T-helper 17 cell (primary cell): ENCODE measurements at places on chromosomes 16 and 17.

GRCh38 chr16:4826526-4826925, 20.6 kb downstream of the GLYR1 start:
- DNase-seq = no peak

- DNase-seq = peak; percentile 87
Measured at GRCh38 chr16:67968400-67969253, at the start of gene SLC12A4. Gene SLC12A4 (minus strand): TSS chr16:67968637. CDS start chr16:67968553, 84 bp downstream.

- DNase-seq = no peak
Measured at GRCh38 chr17:4938688-4939545, 929 bp downstream of the SLC25A11 start.

- no peak for DNase-seq
Measured at GRCh38 chr17:77556383-77557061, 402.0 kb upstream of the TNRC6C start.

DNA sequence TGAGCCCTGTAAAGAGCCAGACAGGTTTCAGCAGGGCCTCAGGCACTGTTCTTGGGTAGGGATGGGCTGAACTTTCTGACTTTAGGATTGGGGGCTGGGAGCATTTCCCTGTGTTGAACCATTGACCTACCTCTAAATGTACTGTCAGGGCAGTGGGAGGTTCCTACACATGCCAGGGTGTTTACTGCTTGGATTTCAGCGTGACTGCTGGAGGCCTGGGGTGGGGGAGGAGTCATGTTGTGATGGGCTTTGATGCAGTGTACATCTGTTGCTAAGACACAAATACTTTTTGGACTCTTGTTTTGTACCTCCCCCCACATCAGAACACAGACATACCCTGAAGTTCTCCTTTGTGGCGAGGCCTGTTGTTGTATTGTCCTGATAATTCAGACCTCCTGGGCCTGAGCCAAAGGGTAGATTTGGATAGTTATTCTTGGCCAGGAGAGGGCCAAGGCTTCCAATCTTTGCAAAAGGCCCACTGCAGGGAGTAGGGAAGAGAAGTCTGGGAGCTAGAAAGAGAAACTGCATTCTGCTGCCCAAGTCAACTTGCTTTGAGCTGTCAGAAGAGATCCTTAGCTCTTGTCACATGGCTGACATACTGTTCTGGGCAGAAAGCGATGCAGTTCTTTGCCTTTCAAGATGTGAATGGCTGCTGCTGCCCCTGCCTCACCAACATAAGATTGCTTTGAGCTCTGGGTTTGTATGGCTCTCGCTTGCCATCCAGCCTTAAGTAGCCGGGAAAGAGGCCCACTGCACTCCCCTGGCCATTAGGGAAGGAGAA, 3.7 kb downstream of the NFE2L1 start:
- DNase-seq = no peak

DNA sequence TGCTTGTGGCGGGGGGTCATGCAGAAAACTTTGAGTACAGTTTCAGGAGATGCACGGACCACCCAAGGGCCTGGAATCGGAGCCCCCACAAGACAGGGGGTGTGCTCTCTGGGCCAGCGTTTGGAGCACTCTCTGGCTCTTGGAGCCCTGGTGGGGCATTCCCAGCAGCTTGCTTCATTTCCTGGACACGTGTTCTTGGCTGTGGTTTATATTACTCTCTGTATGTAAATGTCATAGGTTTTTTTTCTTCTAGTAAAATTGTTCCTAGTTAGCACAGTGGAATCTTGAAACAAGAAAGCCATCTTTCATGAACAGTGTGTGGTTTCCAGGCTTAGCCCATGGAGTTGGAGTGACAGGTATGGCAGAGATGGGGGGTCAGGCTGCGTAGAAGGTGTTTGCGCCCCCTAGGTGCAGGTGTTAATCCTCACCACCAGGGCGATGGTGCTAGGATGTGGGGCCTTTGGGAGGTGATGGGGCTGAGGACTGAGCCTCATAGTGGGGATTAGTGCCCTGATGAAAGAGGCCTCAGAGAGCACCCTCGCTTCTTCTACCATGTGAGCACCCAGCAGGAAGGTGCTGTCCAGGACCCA, 79.8 kb downstream of the JPH3 start:
- no peak for DNase-seq

GRCh38 chr17:32503251-32504165, 16.7 kb downstream of the CDK5R1 start:
- DNase-seq = no peak

GRCh38 chr16:75647112-75647491, 363 bp downstream of the KARS1 start:
- DNase-seq = no peak

- DNase-seq = no peak
Measured at GRCh38 chr17:31492206-31492605, 100.7 kb downstream of the RAB11FIP4 start.

GRCh38 chr17:82065638-82066303, at the start of gene DUS1L:
Gene DUS1L (minus strand): TSS chr17:82065804. CDS start chr17:82065059, 745 bp downstream.
- peak; percentile 74 for DNase-seq

DNA sequence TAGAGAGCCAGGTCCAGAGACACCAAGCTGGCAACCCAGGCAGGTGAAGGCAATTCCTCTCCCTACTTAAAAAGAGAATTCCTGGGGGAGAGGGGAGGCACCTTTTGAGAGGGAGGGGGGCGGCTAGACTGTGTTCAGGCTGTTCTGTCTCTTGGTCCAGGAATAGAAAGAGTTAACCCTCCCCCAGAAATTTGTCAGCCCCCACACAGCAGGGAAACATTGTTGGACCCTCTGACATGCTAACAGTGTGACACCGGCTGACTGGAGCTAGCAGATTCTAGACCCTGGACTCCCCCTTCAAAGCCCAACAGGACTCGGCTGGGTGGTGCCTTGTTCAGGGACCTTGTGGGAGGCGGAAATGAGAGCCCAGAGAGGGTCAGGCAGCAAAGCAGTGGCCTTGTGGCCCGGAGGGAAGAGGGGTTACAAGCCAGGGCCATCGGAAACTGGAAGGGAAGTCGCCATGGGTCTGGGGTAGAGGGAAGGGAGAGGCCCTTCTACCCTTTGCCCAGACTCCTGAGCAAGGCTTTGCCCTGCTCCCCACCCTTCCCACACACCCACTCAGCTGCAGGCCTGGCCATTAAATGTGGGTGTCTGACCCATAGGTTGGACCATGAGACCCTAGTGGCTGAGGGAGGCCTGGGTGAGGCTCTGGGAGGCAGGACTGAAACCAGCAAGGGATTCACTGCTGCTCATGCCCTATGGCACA, 44.6 kb downstream of the RAI1 start:
- no peak for DNase-seq

DNA sequence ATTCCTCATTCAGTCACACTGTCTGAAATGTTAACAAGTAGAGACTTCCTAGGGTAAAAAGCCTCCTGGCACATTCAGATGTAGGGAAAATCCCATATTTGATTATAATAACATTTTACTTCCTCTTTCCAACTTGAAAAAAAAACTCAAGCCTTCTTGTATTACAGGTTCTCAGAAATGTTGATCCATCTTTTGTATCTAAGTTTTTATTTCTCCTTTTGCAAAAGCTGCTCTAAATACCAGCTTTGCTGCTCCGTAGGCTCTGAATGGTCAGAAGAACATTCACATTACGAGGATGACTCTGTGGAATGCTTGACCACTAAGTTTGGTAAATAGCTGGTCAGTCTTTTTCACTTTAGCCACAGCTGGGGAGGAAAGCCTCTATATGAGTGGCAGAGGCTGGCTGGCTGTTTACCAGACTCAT, 13.2 kb upstream of the HEATR6 start:
- no peak for DNase-seq

DNA sequence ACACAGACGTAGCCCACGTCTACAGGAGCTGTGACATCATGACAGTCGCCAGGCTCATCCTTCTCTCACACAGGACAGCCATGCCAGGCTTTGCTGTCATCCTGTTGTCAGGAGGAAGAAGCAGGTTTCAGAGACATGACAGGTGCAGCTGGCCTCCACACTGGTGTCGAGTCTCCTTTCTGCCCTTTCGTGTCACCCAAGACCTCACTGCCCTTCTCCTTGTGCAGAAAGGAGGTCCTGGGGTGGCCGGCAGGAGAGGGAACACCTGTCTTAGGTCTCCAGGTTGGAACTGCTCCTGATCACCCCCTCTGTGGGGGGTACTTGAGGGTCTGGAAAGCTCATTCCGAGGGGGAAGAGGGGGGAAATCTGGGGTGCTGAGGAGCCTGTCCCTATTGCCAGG, 41.6 kb upstream of the IRF8 start:
- DNase-seq = no peak

GRCh38 chr17:70158591-70158990, 10.7 kb upstream of the KCNJ2 start:
- DNase-seq = no peak

GRCh38 chr17:81173762-81174155, 7.7 kb upstream of the AATK start:
- DNase-seq = no peak

DNA sequence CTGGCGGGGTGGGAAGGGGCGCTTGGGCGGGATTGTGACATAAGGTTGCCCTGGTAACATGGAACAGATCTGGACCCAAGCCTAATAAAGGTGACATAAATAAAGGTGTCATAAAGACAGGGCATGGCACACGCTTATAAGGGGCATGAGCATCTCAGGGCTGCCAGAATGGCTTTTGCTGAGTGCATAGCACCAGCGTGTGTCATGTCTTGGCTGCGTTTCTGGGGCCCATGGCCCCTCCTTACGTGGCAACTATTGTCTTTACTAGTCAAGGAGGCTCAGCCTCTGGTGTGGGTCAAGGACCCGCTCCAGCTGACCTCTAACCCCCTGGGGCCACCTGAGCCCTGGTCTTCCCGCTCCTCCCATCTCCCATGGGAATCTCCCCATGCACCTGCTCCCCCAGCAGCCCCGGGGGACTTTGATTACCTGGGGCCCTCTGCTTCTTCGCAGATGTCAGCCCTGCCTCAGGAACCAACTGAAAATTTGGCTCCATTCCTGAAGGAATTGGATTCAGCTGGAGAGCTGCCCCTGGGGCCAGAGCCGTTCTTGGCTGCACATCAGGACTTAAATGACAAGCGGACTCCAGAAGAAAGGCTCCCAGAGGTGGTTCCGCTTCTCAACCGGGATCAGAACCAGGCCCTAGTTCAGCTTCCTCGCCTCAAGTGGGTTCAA, 13.9 kb downstream of the LRRC37B start:
- DNase-seq = no peak

GRCh38 chr17:79911430-79912399, 72.5 kb upstream of the CBX4 start:
- no peak for DNase-seq

DNA sequence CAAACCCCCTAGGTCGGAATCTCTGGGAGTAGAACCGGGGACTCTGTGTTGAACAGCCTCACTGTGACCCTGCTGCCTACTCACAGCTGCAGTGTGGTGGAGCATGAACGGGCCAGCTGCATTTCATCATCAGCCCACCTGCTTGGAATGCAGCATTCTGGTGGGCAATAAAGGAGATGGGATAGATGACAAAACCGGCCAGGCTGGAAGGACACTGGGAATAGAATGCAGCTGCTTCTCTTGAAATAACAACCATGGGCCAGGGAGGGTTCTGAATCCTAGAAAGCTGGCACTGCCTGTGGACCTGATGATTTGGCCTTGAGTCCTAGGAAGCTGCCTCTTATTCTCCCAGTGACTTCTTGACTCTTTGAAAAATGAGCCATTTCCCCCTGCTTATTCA, 23.5 kb downstream of the CFAP97D1 start:
- DNase-seq = no peak

DNA sequence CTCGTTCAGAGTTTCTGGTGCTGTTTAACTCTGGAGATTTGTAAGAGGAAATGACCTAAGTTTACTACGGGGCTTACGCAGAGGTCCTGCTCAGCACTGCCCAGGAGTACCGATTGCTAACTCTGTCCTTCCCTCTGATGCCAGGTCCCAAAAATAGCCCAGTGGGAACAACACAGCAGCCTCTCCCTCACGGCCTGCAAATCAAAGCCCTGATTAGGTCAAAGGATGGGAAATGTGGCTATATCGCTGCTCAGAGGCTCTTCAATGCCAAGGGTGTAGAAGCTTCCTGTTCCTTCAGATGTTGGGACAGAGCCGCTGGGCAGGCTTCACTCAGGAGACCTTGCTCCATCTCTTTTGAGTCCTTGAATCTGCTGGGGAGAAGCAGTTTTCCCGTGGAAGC, 174.2 kb upstream of the KCNJ16 start:
- no peak for DNase-seq

- DNase-seq = no peak
Measured at GRCh38 chr17:57665696-57666095, 79.4 kb downstream of the CCDC182 start.

- no peak for DNase-seq
Measured at GRCh38 chr16:68715471-68715870, 21.6 kb upstream of the CDH1 start.

- no peak for DNase-seq
Measured at GRCh38 chr17:32568705-32569104, 81.9 kb downstream of the CDK5R1 start.

- no peak for DNase-seq
Measured at GRCh38 chr16:4097826-4098240, 18.4 kb downstream of the ADCY9 start.

- no peak for DNase-seq
Measured at GRCh38 chr17:55037828-55038227, 69.3 kb downstream of the STXBP4 start.

- no peak for DNase-seq
Measured at GRCh38 chr17:81013642-81014041, 21.3 kb upstream of the BAIAP2 start.

DNA sequence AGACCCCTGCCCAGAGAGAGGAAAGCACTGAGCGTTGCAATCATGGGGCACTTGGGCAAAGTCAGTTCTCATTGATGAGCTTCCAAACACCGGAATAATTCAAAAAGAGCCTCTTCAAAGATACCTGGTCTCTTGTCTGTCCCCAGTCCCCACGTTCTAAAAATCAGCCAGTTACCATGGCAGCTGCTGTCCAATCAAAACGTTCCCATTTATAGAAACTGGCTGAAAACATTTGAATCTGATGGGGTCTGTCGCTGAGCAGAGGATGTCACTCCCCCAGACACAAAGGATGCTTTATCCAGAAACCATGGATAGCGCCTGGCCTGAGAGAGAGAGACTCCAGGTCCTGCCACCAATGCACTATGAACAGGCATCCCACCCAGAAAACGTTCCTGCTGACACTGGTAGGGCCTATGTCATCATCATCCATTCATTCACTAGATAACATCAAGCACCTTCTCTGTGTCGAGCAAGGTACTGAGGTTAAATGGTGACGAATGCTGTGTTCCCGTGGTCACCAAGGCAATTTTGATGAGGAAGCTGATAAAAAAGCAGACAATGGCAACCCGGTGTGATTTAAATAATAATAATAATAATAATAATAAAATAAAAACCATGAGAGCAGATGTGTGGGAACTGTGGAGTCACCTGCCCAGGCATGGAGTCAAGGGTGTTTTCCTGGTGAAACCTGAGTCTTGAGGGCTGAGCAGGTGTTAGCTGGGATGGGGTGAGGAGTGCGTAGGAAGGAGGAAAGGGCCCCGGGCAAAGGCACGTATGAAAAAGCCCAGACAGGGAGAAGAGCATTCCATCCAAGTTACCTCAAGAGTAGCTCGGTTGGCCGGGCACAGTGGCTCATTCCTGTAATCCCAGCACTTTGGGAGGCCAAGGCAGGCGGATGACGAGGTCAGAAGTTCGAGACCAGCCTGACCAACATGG, 19.0 kb upstream of the CALB2 start:
- DNase-seq = no peak

DNA sequence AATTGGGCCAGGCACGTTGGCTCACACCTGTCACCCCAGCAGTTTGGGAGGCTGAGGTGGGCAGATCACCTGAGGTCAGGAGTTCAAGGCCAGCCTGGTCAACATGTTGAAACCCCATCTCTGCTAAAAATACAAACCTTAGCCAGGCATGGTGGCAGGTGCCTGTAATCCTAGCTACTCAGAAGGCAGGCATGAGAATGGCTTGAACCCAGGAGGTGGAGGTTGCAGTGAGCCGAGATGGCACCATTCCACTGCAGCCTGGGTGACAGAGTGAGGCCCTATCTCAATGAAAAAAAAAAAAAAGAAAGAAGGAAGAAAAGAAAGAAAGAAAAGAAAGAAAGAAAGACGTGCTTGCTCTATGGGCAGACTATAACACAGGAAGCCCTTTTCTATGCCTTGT, 84.4 kb downstream of the FOXL1 start:
- no peak for DNase-seq
